Dermis blood vessel endothelial cell (primary cell): ENCODE measurements at places on chromosomes 7 and 10.

DNA sequence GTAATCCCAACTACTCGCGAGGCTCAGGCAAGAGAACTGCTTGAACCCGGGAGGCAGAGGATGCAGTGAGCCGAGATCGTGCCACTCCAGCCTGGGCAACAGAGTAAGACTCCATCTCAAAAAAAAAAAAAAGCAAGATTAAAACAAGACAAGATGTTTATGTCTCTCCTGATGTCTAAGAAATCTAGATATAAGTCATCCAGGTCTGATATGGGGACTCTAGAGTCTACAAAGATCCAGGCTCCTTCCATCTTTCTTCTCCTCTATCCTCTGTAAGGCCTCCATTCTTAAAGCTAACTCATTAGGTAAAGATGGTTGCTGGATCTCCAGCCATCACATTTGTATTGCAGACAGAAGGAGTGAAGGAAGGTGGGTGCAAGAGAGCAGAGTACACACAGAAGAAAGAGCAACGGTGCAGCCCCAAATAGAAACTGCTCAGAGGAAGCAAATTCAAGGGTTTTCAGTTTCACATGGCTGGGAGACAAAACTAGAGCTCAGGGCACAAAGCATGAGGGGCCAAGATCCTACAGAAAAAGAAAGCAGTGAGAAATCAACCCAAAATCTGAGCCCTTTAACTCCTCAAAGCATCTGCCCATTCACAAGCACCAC lies 57.6 kb downstream of the USP6NL start:
- no peak for DNase-seq

DNA sequence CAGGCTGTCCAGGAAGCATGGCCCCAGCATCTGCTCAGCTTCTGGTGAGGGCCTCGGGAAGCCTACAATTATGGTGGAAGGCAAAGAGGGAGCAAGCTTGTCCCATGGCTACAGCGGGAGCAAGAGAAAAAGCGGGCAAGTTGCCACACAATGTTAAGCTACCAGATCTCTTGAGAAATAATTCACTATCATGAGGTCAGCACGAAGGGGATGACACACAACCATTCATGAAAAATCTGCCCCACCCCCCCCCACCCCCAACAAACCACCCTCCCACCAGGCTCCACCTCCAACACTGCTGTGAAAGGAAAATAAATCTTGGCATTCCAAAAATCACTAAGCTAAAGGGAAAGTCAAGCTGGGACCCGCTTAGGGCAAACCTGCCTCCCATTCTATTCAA lies 545.8 kb upstream of the NRP1 start:
- no peak for DNase-seq

- no peak for DNase-seq
Measured at GRCh38 chr10:2791774-2792443, 275.4 kb upstream of the PFKP start.

DNA sequence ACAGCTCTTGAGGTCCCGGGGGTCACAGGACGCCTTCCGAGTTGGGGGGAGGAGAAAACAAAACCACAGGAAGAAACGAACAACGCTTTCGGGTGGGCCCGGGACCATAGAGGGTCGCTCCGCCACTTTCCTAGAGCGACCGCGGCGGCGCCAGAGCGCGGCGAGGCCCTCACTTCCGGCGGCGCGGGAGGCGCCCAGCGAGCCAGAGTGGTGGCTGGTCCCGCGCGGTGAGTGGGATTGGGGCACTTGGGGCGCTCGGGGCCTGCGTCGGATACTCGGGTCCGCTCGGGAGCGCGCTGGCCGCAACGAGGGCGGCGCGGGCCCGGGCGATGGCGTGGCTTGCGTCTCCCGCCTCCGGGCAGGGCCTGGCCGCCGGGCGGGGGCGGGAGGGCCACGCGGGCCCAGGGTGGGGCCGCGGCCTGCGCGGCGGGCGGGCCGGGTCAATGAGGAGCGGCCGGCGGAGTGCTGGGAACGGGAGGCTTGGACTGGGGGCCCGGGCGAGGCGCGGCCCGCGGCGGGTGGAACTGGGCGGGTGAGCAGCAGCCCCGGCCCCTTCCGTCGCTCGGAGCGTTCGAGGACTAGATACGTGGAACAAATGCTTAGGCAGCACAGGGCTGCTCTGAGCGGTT lies at the start of gene ZNF22:
ZNF22 (plus strand) TSS at position 172 of the 629 bp plus-strand sequence. CDS start 2,446 bp downstream, outside the sequence.
- DNase-seq = peak; percentile 79

DNA sequence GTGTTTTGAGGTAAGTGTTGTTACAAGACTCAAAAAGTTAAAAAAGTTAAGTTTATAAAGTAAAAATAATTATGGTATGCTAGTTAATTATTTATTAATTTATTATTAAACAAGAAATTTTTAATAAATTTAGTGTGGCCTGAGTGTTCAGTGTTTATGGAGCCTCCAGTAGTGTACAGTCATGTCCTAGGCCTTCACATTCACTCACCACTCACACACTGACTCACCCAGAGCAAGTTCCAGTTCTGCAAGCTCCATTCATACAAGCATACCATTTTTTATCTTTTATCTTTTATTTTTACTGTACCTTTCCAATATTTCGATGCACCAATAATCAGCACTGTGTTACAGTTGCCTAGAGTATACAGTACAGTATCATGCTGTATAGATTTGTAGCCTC lies 381.2 kb upstream of the MGMT start:
- DNase-seq = no peak

DNA sequence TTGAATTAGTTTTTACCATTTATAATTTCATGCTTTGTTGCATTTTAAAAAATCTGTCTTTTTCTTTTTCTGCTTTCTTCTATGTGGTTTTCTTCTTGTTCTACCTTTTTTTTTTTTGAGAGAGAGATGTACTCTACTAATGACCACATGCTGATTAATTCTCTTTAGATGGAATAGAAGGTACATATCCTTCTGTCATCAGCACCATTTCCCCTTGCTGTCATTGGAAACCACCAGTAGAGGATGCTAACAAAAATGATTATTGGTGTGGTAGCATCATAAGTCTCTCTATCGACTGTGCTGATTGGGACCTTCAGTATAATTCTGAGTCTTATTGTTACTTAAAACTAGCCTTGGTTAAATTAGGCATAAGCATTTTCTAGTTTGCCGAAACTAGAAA lies 3.6 kb downstream of the ZEB1 start:
- peak; percentile 30 for DNase-seq

DNA sequence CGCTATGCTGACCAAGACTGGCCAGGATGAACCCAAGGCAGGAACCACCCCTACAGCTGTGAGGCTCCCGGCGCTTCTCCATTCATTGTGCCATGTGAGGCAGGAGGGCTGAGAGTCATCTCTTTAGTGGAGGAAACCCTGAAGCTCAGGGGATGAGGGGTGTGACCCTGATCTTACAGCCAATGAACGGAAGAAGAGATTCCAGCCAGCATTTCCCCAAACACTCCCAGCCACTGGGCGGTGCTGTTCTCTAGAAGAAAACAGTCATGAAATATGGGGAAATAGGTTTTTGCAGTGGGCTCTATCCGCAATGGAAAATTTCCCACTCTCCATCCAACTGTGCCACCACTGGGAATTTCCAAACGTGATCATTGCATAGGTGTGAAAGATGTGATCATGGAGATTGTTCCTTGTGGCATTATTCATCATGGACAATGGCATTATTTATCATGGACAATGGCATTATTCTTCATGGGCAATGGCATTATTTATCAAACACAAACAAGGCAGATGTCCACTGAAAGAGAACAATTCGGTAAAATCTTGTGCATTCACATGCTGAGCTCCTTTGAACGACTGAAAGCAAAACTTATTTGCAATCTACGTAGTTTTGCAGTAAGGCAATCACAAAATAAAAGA lies 14.0 kb upstream of the SLC18A2 start:
- peak; percentile 41 for DNase-seq

- DNase-seq = no peak
Measured at GRCh38 chr10:118173296-118173695, 126.6 kb upstream of the RAB11FIP2 start.

- no peak for DNase-seq
Measured at GRCh38 chr7:150850273-150850672, 2.0 kb upstream of the AOC1 start.

DNA sequence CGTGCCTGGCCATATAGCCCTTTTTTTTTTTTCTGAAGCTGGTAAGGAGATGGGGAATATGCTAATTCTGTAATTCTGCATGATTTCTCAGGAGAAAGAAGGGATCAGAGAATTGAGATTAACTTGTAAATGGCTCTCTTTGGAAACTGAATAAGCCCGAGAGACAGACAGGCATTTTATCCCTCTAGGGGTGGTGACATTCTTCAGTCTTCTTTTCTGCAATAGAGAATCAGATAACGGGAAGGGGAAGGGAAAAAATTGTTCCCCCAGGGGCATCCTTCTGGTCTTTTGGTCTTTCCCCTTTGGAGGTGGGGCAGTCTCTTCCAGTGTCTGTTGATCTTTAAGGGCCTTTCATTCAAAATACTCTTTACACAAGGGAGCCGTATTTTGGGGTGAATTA lies 34.2 kb downstream of the HK1 start:
- DNase-seq = no peak

DNA sequence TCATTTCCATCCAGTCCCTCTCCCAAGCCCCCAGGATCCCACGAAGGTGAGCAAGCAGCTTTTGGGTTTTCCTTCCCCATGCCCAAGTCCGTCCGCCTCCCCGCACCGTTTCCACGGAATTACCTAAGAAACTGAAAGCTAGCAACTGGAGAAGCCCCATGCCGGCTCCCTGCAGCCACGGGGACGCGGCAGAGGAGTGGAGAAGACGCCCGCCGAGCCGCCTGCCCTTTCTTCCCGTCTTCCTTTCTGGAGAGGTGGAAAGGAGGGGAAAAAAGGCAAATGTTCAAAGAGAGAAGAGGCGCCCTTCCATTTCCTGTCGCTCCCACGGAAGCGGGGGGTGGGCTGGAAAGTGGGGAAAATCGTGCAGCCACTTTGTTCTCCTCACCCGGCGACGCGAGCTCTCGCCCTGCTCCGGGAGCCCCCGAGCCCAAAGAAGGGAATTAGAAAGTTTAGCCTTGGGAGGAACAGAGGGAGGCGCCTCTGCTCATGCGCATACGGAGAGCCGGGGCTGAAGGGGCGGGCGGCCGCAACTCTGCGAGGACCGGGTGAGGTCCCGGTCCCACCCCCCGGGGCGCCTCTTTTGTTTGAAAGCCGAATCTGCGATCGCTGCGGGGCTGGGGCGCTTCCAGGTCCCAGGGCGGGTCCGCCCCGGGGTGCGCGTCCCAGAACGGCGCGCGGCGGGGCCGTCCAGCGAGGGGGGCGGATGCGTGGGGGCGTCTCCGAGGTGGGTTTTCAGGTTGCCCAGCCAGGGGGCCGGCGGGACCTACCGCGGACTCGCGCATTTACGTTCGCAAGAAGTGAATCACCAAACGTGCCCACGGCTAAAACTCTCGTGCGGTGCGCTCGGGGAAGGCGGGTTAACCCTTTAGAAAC lies at the start of gene LAMB1:
LAMB1 (minus strand) TSS at position 436 of the 873 bp plus-strand sequence; CDS start at position 160, 276 bp downstream.
- DNase-seq = peak; percentile 85

DNA sequence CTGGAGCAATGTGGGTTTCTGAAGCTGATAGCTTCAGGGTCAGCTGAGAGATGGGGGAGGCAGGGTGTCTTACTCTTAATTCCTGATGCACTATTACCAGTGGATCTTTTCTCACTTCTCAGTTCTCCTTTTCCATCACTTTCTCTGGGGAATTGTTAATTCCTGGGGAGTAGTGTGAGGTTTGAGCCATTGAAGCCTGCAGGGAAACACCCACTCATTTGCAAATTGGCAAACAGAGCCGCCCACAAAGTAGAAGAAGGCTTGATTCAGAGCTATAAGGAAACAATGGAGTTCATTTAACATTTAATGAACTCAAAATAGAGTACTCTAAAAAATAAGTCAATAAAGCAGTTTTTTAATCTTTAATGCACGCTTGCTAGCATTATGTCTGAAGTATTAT lies 4.3 kb upstream of the TECTB start:
- no peak for DNase-seq

GRCh38 chr7:33079096-33079495 lies 16.5 kb upstream of the NT5C3A start:
- no peak for DNase-seq

DNA sequence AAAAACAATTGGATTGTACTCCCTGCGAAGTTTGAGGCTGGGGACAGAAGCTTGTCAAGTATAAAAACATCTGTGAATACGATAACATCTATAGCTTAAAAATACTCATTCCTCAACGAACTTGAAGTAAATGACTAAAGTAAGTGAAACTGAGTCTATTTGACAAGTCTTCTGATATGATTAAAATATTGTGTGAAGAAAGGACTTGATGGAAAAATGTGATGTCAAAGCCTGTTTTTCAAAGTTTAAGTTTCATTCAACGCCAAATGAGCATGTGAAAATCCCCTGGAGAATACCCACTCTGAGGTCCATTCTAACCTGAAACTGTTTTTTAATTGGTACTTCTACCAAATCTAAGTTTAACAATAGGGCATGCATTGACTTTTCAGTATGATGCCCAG lies 122.3 kb upstream of the MDFIC start:
- no peak for DNase-seq

DNA sequence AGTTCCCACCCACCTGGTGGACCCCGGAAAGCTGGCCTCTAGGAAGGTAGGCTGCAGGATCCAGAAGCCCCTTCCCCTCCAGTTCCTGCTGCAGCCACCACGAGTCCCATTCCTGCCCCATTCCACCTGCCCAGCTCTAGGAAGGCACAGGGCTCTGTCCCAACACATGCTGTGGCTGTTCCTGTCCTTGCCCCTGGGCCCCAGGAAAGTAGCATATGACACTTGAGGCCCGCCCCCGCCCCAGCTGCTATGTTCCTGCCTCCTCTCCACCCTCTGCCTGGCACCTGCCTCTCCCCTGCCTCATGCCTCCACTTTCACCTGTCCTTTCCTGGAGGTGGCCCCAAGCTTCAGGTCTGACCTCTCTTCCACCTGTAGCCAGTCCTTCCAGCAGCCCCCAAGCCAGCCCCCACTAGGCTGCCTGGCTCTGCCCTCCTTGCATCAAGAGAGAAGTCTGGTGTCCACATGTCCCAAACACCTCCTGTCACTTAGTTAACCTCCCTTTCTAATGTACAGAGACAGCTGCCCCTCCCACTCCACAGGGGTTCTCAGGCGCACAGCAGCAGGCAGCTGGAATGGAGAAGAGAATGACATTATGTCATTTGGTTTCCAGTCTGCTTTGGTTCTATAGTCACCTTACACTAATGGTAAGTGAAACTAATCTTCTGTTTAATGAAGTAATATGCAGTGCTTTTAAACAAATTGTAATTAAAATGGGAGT lies 22.7 kb downstream of the YKT6 start:
- no peak for DNase-seq

DNA sequence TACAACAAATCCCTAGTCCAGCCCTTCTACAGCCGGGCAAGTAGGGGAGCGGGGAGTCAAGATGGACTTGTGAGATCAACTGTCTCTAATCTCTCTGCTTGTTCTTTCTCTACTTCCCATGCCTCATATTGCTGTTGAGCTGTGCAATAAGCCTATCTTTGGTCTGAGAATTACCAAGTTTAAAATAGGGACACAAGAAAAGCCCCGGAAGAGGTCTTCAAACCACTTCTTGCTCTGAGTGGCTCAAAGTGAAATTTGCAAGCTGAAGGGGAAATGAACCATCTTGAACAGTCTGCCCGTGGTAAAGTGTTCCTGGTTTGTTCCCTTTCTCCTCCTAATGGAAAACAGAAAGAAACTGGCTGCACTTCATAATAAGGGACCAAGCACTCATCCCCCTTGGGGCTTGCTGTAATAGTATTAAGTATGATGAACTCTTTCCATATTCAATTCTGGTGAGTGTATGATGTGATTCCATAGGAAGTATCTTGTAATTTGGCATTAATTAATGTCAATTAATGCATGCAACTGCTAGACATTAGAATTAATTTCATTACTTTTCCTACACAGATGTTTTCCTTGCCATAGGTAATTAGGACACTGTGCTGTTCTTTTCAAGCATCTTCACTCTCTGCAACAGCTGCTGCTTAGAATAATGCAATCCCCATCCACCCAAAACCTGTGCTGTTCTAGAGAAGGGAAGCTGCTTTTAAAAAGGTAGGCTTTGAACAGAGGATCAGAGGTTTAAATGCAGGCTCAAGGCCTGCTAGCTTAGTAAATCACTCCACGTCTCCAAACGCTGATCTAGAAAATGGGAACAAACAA lies 449.6 kb downstream of the SORCS1 start:
- no peak for DNase-seq
